Tongue (tissue), 3 donors: ENCODE measurements at places on chromosomes 2 and 18. TPM values are rescaled to one million over a fixed set of nuclear protein-coding genes. Genes with fewer than 3 reads are reported as not detected.

The KIAA2012 gene
- total RNA-seq = 0.21 TPM

- peak; percentile 45 for DNase-seq
Observed at GRCh38 chr2:6939071-6939470, 21.9 kb downstream of the RNF144A start.

The STPG4 gene
- not detected for total RNA-seq

DNA sequence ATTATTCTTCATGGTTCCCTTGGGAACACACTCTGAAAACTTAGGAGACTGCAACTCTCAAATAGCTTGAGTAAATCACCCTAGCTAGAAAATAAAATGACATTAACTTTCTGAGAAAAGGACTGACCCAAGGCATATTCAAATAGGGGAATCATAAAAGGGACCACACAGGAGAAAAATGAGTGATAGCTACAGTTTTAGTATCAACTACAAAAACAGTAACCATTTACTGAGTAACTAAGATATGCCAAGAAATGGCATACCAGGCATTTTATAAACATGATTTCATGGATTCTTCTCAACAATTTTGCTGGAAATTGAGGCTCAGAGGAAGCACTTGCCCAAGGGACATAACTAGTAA lies 84.5 kb downstream of the AFF3 start:
- DNase-seq = no peak

DNA sequence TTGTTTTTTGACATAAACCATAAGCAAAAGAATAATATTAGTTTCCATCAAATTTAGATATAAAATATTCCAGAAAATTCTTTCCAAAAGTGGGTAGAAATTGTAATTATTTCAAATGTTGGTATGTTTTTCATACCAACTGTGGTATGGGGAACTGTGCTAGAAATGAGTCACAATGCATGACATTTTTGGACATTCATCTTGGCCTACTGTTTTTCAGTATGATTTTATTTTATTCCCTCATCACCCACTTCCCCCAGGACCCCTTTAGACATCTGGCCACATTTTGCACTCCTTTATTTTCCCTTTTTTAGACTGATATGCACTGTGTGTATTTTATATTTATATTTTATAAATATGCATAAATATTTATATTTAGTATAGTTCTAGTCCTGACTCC lies 97.1 kb downstream of the DPP4 start:
- DNase-seq = no peak

The MDH1B gene
- 0.21 TPM for total RNA-seq

GRCh38 chr2:29192526-29192925 lies 77.3 kb downstream of the CLIP4 start:
- no peak for DNase-seq

- DNase-seq = no peak
Observed at GRCh38 chr18:45260125-45260524, 355.2 kb upstream of the SLC14A2 start.

DNA sequence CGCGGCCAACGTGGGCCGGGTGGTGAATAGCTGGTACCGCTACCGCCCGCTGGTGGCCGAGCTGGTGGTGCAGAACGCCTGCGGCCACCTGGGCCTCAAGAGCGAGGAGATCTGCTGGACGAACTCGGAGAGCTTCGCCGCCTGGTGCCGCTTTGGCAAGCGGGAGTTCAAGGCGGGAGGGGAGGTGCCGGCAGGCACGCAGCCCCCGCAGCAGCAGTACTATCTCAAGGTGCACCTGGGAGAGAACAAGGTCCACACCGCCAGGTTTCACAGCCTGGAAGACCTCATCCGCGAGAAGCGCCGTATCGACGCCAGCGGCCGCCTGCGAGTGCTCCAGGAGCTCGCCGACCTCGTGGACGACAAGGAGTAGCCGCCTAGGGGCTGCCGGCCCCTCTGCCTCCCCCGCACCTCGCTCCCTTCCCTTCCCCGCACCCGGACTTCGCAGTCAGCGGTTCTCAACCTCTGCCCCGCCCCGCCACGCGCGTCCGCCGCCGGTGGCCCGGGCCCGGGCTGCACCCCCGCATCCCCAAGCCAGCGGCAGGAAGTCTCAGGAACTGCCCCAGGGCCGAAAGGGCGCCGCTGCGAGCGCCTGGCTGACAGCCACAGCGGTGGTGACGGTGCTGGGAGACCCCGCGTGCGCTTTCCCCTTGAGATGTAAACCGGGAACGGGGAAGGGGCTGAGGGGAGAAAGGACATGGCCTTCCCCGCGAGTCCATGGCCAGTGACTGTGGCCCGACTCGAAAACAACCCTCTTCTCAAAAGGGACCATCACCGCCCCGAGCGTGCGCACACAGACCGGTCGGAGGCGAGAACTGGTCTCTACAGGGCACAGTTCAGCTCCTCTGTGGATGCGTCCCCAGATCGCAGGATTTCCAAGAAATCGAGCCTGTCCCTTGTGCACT lies 2.2 kb downstream of the LRATD1 start:
- DNase-seq = peak; percentile 88

The DSG1 gene
- total RNA-seq = 17.2 TPM

- no peak for DNase-seq
Observed at GRCh38 chr18:48367557-48367956, 41.6 kb downstream of the ZBTB7C start.

The DRC1 gene
- total RNA-seq = not detected

The PRKAG3 gene
- total RNA-seq = 19.7 TPM
